ENCODE measurements at places on chromosomes 2 and 18.
A peak's percentile ranks its signal among the peaks of the same experiment; 100 is the strongest.

GRCh38 chr2:132873738-132874137, 203.7 kb upstream of the LYPD1 start:
- DNase-seq = no peak

GRCh38 chr2:227655454-227655853, 11.2 kb upstream of the SCYGR5 start:
- no peak for DNase-seq

GRCh38 chr2:127413782-127414637, 4.2 kb upstream of the PROC start:
- no peak for DNase-seq

- DNase-seq = no peak
These were observed 102.9 kb downstream of the CABLES1 start for GRCh38 chr18:23238152-23238531.

GRCh38 chr2:152097801-152098495, 896 bp downstream of the CACNB4 start:
- peak; percentile 11 for DNase-seq

DNA sequence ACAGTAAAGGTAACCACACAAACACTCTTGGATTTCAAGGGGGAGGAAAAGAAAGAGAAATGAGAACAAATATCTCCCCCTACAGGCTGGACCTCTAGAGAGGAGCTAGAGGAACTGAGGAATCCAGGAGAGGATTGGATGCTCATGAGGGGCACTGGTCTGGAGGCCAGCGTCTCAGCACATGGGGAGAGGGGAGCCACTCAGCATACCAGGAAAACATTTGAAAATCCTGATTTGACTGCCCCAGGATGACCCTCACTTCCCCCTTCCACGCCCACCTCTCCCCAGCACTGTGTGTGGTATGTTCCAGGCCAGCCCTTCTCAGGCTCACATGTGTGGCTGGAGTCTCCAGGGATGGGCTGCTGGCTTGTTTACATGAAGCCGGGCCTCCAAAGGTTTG, 396.8 kb upstream of the ID2 start:
- DNase-seq = no peak

DNA sequence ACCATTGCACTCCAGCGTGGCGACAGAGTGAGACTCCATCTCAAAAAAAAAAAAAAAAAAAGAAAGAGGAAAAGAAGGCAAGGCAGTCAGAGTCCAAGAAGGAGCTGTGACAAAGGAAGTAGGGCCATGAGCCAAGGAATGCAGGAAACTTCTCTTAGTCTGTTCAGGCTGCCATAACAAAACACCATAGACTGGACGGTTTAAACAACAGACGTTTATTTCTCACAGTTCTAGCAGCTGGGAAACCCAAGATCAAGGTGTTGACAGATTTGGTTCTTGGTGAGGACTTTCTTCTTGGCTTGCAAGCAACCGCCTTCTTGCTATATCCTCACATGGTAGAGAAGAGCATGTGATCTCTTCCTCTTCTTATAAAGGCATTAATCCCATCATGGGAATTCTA, 13.1 kb upstream of the SUMO1 start:
- DNase-seq = no peak

- DNase-seq = no peak
These were observed 119.0 kb upstream of the ARHGAP28 start for GRCh38 chr18:6610466-6610865.

DNA sequence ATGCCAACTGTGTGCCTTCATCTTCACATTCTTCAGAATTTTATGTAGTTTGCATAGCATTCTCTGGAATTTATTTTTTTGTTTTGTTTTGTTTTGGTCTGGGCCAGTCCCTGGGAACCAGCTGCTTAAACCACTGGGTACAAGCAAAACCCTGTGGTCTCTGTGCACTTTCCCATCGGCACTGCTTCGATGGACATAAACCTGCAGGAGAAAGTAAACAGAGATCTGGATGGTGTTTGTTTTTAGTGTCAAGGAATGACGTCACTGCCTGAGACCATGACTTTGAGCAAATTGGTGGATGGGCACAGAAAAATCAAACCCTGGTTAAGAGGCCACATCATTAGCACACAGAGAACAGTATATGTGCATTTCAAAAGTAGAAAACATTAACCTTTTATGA, 64.7 kb upstream of the RASGRP3 start:
- no peak for DNase-seq

DNA sequence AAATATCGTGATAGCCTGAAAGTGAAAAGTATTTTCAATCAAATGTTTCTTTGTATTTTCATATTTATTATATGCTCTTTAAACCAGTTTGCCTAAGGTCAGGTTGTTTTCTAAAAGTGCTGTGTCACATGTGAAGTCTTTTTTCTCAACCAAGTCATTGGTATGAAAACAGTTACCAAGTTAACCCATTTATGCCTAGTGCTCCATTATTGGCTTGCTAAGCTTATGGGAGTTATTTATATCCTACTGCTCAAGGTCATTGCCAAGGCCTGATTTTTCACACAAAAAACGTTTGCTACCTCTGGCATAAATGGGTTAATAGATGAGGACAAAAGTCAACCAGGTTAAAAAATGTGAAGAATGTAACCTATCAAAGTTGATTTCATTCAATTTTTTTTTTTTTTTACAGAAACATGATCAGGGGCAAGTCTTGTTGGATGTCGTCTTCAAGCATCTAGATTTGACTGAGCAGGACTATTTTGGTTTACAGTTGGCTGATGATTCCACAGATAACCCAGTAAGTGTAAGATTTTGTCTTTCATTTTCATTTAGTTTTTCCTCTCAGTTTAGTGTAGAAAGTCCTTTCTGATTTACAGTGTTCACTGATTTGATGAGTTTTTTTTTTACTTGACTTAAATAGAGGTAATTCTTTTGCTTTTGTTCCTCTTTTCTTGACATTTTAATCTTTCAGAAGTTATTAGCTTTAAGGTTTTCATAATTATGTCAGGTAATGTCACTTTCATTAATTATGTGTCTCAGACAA, 102.6 kb downstream of the PTPN4 start:
- no peak for DNase-seq

GRCh38 chr2:140600116-140600515, 1530.7 kb downstream of the LRP1B start:
- DNase-seq = no peak

- no peak for DNase-seq
These were observed 98.6 kb downstream of the CALCRL start for GRCh38 chr2:187349326-187349944.

- DNase-seq = no peak
These were observed 47.7 kb downstream of the OSBPL6 start for GRCh38 chr2:178241844-178242551.

DNA sequence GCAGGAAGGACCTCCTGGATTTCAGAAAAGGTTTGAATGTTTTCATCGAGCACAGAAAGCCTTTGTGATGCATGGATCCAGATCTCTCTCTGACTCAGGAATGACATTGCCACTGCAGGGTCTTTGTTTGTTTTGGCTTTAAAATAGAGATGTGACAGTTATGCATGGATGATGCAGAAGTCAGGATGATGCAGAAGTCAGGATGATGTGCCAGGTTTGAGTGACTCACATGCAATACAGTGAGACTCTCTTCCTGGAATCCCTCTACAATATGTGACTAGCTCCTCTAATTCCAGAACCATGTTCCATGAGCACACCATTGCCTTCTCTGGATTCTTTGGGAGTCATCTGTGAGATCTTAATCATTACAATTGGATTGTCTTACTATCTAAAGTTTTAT, 177.9 kb upstream of the RAB6C start:
- no peak for DNase-seq

GRCh38 chr2:236503583-236503982, 66.0 kb upstream of the ACKR3 start:
- no peak for DNase-seq

- no peak for DNase-seq
These were observed 58.0 kb downstream of the TMEM163 start for GRCh38 chr2:134660626-134661402.

DNA sequence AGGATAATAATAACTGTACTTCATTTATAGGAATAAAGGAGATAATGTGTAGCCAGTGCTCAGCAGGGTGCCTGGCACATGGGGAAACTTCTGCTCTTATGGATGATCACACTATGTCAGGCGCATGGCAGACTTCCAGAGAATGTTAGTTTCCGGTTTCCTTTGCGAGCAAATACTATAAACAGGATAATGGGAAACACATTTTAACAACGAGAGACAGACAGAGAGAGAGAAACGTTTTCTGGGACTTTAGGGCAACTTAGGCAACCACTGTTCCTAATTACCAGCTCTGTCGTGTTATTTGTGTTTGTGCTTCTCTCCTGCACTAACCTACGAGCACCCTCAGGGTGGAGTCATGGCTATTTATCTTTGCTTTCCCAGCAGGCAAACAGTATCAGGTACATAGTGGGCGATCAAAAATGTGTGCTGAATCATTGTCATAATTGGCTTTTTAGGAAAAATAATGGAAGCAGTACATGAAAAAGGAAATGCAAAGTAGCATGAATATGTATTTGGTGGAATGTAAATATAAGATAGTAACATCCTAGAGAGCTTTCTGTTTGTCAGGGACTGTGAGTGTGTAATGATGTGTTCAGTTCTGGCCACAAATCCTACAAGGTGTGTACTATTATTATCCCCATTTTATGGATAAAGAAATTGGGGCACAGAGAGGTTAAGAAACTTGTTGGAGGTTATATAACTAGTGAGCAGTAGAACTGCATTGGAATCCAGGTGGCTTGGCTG, 36.8 kb upstream of the IGFBP2 start:
- DNase-seq = no peak

- no peak for DNase-seq
These were observed 104.4 kb downstream of the RDH14 start for GRCh38 chr2:18456026-18456425.

DNA sequence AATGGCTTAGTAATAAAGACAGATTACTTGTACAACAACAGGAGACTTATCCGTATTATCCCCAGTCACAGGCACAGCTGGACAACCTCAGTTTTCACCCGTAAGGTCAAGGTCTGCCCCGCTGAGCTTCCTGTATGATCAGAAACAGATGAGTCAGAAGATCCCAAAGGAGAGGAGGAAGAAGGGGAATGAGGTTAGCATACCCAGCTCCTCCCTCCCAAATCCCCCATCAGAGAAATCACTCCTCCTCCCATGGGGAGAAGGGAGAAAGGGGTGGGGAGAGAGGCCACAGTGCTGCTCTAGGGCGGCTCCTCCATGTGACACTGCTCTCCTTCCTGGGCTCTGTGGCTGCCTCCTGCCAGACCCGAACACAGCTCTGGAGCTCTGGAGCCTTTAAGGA, 53.8 kb upstream of the SPTBN1 start:
- DNase-seq = no peak

GRCh38 chr18:24395049-24395795, 2.4 kb downstream of the OSBPL1A start:
- DNase-seq = no peak

GRCh38 chr2:171201271-171201670, 40.6 kb upstream of the TLK1 start:
- no peak for DNase-seq

DNA sequence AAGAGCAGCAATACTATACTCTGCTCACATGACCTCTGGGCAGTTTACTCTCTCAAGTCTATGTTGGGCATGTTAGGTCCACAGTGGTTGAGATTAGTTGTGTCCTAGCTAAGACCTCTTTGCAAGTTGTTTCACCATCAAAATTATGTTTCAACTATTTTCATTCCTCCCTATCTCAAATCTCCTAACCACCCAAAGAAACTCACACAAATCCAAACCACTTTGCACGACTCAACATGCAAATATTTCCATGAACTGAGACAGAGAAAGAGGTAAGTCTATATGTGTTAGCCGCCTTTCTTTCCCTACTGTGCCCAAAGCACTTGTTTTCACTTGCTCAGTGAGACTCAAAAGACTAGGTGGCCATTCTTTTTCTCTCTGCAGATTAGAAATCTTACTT, 546.8 kb downstream of the TNS1 start:
- DNase-seq = no peak

- peak; percentile 42 for DNase-seq
These were observed 76.5 kb upstream of the HPCAL1 start for GRCh38 chr2:10226038-10226724.

DNA sequence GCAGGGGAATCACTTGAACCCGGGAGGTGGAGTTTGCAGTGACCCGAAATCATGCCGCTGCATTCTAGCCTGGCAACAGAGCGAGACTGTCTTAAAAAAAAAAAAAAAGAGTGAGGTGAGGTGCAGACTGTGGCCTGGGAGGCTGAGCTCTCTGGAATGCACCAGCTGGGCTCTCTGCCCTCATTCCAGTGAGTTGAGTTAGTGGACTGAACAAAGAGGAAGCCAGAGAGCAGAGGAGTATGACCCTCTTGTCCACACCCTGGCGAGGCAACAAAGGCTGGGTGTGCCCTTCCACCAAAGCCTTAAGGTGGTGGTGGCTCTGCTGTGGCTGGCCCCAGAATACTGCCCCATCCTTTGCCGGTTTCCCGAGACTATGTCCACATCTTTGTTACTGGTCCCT, 71.3 kb upstream of the ACKR3 start:
- no peak for DNase-seq

- DNase-seq = no peak
These were observed 5.4 kb downstream of the SNORC start for GRCh38 chr2:232875256-232876121.

- no peak for DNase-seq
These were observed 120.8 kb downstream of the FAM168B start for GRCh38 chr2:130972410-130972809.

DNA sequence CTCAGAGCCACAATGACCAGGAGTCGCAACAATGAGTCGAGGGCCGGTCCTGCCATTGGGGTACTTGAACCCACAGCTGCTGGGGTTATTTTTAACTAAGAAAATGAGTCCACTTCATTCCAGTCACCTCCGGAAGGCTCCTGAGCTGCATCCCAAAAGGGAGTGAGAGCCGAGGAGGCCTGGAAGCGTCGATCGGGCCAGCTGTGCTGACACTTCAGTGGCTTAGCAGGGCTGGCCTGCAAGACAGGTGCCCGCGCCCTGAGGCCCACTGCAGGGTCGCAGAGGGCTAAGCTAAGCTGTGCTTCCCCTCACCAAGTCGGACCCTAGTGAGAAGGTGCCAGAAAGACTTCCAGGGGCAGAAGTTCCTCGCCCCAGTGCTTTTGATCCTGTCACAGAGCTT, 21.1 kb downstream of the TBC1D8 start:
- no peak for DNase-seq

DNA sequence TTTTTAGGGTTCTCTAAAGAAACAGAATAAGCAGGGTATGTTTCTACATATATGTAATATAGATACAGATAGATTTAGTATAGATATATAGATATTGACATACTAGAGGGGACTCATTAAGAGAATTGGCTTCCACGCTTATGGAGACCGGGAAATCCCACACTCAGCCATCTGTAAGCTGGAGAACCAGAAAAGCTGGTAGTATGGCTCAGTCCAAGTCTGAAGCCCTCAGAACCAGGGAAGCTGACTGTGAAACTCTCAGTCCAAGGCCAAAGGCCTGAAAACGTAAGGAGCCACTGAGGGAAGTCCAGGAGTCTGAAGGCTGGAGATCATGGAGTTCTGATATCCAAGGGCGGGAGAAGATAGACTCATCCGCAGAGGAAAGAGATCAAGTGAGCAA, 441.3 kb upstream of the CDH20 start:
- DNase-seq = no peak

DNA sequence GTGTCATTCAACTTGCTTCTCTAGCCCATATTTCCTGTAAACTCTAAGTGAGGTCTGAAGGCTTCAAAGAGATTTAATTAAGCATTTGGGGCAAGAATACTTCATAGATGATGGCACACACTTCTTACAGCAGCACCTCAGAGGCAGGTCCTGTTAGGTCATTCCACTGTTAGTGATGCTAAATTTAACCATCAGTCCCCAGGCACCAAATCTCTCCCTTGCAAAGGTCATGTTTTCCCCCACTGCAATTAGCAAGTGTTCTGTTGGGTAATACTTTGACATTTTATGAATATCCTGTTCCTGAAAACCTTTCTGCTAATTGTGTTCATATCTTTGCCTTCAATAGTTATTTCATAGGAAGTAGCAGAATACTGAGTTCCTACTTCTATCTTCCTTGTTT, 117.0 kb downstream of the STK39 start:
- DNase-seq = no peak

Data from activated naive CD4-positive, alpha-beta T cell treated with anti-CD3 and anti-CD28 coated beads, Interleukin-2, amount 50 U/mL, for 72 hours (primary cell).